ENCODE measurements at places on chromosomes 2 and 18.

GRCh38 chr2:127044165-127044718 lies 62.7 kb downstream of the BIN1 start:
- no peak for DNase-seq

GRCh38 chr18:59629894-59630293 lies 67.3 kb downstream of the CCBE1 start:
- no peak for DNase-seq

GRCh38 chr2:67854798-67855197 lies 208.0 kb downstream of the C1D start:
- DNase-seq: no peak

- DNase-seq: no peak
Measured at GRCh38 chr2:9760069-9760901, 83.0 kb upstream of the TAF1B start.

DNA sequence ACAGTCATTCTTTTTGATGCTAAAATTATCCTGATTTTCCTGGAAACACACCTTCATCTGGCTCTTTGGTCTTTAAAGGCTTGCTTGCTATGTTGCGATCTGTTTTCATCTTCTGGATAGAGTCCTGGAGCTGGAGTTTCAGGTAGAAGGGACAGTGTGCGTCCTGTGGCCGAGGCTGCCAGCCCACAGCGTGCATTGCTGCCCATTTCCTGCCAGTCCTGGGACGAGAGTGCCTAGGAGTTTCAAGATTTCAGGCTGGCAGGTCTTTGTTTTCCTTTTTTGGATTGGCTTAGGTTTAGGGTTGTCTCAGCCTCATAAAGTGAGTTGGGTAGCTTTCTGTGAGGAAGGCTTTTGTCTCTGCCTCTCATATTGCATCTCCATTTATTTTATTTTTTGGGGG lies 14.5 kb downstream of the DGKD start:
- no peak for DNase-seq

- no peak for DNase-seq
Measured at GRCh38 chr2:28349546-28350165, 43.0 kb upstream of the FOSL2 start.

- DNase-seq: no peak
Measured at GRCh38 chr2:9269295-9269694, 62.7 kb downstream of the ASAP2 start.

DNA sequence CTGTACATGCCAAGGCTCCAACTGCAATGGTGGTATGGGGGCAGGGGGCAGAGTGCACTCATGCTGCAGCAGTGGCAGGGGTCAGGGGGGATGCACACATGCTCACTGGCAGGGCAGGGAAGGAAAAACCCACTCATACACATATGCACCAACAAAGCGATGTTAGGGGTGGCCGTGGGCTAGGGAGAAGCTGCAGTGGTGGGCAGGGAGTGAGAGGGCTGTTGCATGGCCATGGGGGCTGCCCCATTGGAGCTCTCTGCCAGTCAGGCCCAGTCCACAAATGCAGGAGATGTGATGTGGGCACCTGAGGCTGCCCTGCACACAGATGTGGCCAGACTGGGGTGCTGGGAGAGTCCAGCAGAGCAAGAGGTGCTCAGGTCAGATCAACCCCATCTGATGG lies 238.1 kb upstream of the NXPH2 start:
- DNase-seq: no peak

DNA sequence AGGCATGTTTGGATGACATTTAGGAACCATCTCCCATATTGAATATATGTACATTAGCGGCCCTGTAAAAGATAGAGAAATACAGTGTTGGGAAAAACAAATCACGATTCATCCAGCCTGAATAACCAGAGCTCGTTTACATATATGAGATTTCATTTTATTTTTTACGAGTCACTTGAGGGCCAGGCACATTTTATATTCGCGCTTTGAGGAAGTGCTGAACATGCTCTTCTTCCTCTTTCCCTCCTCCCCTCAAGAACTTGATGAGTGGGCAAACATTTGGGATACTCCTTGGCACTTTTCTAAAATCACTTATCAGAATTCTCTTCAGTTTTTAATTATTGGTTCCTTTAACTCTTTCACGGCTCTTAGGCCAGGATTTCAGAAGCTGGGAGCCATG lies 268.0 kb upstream of the TANK start:
- DNase-seq: no peak

DNA sequence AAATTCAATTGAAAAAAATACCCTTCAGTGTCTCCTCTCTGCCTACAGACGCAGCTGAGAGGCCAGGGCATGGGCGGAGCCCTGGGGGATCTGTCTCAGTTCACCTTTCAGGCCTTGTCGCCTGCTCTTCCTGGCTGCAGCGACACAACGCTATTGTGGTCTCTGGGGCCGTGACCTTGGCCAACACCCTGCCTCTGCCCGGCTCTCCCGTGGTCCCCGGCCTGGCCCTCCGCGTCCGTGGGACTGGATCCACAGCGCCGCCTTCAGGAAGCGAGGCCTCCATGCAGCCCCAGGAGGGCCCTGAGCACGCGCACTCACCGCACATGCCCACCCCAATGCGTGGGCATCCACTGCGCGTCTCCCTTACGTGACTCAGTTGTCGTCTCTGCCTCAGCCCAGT lies 81.1 kb downstream of the MRPS9 start:
- DNase-seq: no peak

- DNase-seq: no peak
Measured at GRCh38 chr18:26397019-26397418, 151.3 kb downstream of the KCTD1 start.

DNA sequence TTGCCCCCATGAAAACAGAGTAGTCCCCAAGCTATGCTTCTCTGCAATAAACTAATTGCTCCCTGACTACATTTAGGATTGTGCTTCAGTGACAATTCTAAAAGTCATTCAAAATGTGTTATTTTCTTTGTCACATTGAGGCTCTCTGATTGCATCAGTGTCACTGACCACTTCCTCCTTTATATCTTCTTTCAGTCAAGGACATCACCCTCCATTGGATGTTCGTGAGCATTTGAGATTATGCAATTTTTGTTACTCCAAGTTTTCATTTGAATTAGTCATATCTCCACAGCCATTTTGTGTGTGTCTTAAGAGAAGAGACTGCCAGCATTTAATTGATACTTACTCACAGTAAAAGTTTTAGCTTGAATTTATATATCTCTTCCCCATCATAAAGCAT lies 780.8 kb upstream of the GCFC2 start:
- no peak for DNase-seq

DNA sequence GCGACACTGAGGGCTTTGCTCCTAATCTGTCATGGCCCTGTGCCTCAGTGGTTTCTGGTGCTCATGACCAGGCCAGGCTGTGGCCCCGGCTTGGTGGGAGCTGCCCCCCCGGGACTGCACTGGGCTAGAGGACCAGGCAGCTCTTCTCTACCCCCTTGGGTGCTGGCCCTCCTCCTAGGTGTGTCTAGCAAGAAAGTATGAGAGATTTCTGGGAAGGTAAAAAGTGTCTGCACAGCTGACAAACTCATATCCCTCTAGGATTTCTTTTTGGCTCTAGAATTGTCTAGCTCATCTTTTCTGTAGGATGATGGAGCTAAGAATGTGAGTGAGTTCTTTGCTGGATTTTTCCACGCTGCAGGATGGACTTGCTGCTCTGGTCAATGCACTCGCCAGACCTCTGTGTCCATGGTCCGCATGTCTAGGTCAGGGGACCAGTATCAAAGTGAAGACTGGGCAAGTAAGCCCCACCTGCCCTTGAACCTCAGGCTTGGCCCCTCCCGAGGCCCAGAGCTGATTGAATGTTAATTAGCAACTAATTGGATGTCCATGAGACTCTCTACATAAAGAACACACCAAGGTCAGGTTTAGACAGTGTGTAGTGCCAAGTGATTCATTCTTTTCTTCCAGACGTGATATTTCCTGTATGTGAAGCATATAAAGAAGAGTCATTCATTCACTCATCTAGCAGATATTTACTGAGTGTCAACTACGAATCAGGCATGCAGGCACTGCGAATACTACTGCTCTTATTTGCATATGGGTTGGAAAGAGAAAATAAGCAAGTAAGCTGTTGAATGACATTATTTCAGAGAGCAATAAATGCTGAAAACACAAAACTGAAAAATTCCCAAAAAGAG lies 15.6 kb upstream of the PSD4 start:
- no peak for DNase-seq

DNA sequence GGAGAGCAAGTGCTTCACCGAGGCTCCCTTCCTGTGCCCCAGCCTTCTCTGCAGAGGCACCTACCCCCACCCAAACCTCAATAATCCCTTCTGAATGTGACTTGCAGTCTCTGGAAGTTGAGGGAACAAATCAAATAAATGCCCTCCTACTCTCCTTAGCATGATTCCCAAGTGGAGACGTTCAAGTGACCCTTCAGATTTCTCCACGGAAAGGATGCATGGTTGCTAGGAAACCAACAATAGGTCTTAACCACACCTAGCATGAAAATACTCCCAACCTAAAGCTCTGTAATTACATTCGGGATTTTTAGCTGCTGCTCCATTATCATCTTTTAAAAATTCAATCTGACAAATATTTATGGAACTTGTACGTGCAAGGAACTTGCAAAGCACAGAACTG lies 50.2 kb upstream of the CABLES1 start:
- DNase-seq: no peak

- DNase-seq: no peak
Measured at GRCh38 chr2:192064459-192064858, 130.3 kb downstream of the TMEFF2 start.

DNA sequence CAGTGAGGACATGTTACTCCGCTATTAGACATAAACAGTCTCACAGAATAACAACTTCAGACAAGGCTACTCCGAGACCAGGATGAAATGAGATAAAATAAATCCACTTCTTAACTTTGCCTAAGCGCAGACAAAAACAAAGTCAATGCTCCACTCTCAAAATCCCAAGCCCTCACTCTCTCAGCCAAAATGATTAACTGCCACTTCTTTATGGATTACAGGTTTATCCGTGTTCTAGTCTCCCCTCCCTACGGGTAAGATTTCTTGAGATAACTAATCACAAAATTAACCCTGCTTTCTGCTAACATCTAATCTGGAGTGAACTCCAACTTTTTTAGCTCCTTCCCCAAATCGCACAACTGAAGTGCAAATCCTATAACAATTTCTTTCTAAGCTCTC lies 1.1 kb upstream of the CRYGC start:
- DNase-seq: no peak

DNA sequence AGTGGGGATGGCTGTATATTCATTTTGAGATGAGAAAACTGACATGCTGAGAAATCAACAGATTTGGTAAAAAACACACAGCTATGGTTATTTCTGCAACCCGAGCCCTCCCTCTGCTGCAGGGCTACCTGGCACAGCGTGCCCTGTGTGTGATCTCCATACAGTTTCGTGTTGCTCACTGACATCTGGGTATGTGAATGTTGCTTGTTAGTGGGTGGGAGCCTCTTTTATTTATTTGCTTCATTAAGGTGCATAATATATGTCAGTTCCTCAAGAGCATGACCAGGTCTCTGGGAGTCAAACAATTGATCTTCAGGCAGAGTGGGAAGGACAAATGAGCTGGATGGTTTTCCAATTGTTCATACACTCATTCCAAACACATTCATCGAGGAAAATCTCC lies 139.1 kb upstream of the FHL2 start:
- no peak for DNase-seq

- no peak for DNase-seq
Measured at GRCh38 chr2:18612133-18612532, 22.8 kb upstream of the NT5C1B start.

- DNase-seq: peak; percentile 6
Measured at GRCh38 chr18:23487738-23488570, 15.4 kb upstream of the RMC1 start.

GRCh38 chr2:178450524-178450773 lies 526 bp downstream of the PRKRA start:
- DNase-seq: peak; percentile 61

DNA sequence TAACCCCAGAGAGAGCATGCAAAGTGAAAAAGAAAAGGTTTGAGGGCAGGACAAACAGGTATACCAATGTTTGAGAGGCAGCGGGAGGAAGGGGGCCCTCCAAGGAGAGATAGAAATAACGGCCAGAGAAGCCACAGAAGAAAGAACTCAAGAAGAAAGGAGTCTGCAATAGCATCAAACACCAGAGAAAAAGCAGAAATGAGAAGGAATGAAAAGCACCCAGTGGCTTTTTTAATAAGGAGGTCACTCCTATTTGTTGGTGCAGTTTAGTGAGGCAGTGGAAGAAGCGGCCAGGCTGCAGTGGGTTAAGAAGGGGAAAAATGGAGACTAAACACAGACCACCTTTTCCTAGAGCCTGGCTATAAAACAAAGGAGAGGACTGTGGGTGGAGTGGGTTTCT lies 177.2 kb downstream of the THADA start:
- no peak for DNase-seq

GRCh38 chr2:24957221-24957620 lies 14.5 kb downstream of the DNAJC27 start:
- DNase-seq: no peak

GRCh38 chr2:239736358-239737143 lies 288.6 kb downstream of the NDUFA10 start:
- no peak for DNase-seq

DNA sequence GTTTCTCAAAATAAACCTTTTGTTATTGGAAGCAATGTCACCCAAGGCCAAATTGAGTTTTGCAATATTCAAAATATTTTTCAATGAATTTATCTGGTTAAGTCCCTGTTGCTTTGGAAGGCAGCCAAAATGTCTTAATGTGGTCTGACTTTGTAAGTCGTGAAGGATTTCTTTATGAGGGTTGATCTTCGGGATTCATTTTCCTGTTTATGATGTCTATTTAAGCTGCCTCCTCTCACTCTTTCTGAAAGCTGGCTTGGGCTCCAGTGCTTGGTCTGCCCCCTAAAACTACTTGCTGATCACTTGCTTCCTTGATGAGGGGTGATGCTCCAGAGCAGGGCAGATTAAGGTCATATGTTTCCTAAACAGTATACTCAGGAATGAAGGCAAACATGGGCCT lies 141.1 kb downstream of the ANTXR1 start:
- no peak for DNase-seq

- no peak for DNase-seq
Measured at GRCh38 chr2:227013330-227013729, 150.7 kb downstream of the COL4A4 start.

- DNase-seq: no peak
Measured at GRCh38 chr2:3683748-3684454, 19.5 kb upstream of the DCDC2C start.

DNA sequence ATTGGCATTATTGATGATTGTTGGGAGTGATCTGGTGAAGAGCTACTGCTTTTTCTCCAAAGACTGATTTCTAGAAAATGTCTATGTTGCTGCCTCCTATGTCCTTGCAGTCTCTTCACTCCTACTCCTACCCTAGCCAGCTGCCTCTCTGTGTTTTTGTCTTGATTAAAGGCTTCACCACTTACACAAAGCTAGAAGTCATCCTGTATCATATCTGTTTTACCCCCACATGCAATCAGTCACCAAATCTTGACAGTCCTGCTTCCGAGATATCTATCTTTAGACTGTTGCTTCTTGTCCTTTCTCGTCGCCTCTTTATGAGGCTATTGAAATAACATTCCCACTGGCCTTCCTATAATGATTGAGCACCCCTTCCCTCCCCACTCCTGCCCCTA lies 84.5 kb upstream of the ITGA4 start:
- DNase-seq: no peak

- no peak for DNase-seq
Measured at GRCh38 chr2:239870276-239870675, 154.9 kb downstream of the NDUFA10 start.
